ENCODE measurements at places on chromosomes 7 and 10. TPM values are rescaled to one million over a fixed set of nuclear protein-coding genes. Genes with fewer than 3 reads are reported as not detected.

Gene CDK14
- 26.8 TPM for total RNA-seq

Gene FKBP6
- total RNA-seq, result not detected

DNA sequence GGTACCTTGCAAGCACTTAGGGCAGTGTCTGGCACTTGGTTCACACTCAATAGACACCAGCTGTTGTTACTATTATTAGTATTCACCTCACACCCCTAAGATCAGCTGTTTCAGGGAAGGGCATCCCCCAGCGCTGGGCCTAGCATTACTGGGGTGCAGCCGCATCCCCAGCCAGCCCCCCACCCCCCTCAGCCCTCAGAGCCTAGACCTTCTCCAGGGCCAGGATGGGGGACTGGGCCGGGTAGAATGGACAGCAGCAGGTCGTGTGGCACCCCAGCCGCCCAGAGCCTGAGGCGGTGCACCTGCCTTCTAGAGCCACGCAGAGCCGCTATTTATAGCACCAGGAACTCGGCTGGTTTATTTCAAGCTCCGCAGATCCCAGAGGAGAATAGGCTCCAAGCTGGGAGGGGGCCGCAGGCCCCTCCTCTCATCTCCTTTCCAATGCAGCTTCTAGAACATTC is 60.5 kb downstream of the GTF2IRD1 start:
- DNase-seq, result no peak

GRCh38 chr10:132043861-132044695 is 21.7 kb upstream of the JAKMIP3 start:
- DNase-seq, result no peak
